Putamen (tissue), 1 donor: ENCODE measurements at places on chromosomes 2 and 18.
A peak's percentile ranks its signal among the peaks of the same experiment; 100 is the strongest.

- no peak for DNase-seq
Measured at GRCh38 chr2:83536556-83536955, 922.5 kb downstream of the SUCLG1 start.

DNA sequence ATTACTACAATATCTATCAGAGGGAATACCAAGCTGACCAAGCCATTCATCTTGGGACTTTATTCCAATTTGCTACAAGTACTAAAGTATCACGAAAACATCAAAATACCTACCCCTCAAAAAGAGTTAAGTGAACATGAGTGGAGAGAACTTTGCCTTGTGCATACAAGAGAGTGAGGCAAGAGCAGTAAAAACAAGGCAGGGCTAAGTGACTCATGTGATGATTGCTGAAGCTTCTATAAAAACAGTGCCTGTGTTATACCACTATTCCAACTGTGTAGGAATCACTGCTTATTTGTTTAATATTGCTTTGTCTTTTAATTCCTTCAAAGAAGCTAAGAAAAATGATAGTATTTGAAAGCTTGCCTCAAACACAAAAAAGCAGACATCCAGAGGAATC lies 61.2 kb downstream of the FARSB start:
- no peak for DNase-seq

- peak; percentile 42 for DNase-seq
Measured at GRCh38 chr18:5057386-5058348, 139.4 kb downstream of the AKAIN1 start.

DNA sequence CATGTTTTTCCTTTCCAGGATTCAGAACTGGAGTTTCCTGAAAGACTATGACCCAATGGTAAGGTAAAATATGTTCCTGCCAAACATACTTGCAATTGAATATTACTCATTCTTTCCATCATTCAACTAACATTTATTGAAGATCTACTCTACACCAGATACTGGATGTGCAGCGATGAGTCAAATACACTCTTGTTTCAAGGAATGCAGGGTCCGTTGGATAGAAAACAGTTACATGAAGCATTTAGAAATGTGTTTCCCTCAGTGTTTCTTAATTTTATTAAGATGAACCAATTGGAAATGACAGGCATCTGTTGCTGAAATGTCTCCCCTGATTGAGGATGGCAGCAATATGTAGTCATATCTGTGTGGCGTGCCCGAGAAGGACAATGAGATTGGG lies 14.8 kb upstream of the SLC66A3 start:
- no peak for DNase-seq

DNA sequence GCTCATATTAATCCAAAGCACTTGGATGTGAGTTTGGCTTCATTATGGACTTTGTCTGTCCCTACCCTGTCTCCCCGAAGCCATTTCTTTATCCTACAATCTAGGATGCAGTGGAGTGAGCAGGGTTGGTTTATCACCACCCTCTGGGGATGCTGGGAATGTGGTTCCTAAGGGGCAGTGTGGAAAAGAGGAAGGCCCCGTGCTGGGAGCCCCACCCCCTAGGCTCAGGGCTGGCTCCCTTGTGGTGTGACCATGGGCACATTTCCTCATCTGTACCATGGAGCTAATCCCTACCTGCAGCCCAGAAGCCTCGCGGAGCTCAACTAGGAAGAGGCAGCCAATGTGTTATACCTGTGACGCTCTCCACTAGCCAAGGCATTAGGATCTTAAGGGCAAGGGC lies 92.5 kb downstream of the TGOLN2 start:
- DNase-seq: no peak

DNA sequence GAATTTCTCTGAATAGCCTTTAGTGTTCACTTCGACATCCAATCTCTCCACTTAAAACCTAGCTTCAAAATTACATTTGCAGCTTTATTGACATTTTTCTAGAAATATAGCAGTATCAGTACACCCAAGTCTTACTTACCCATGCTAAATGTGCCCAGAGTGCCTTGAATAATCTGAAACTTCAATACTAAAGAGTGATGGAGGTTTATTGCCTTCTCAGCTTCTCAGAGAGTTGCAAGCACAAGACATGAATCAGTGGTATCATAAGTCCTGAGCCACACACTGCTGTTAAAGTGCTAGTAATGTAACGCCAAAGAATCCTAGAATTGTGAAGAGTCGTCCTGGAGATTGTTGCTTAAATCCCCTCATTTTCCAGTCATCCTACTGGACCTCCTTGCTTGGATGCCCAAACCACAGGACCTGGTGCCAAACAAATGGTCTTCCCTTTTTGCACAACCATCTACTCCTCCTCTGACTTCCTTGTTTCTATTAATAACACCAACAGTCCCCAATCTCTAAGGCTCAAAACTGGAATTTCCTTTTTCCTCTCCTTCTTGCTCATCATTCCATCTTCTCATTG lies 83.2 kb upstream of the SPATS2L start:
- no peak for DNase-seq

DNA sequence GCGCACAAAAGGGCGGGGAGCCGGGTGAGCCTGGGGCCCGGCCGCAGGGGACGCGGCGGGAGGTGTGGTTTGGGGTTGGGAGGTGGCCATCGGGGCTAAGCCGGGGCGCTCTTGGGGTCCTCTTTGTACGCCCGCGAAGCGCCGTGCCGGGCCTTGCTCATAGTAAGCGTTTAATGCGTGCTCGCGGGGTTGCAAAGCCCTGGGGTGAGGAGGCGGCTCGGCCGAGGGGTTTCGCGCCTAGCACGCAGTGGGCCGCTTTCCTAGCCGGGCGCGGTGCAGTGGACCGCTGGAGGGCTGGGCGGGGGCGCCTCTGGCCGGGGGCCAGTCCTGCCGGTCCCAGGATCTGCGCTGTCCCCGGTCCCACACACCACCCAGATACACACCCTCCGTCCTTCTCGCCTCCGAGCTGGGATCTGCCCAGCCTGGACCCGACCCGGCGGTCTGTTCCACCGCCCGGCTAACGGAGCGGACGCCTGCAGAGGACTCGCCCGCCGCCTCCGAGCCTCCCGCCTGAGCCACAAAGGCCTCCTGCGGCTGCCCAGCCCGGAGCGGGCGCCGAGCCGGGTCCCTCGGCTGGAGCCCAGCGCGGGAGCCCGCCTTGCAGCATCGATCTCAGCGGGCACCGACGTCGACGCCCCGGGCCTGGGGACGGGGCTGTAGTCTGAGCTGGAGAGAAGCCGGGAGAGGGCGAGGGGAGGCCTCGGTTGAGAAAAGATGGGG lies 564 bp downstream of the DPYSL5 start:
- DNase-seq: peak; percentile 21

GRCh38 chr2:231673348-231673770 lies 35.0 kb upstream of the PTMA start:
- no peak for DNase-seq

- no peak for DNase-seq
Measured at GRCh38 chr2:216281876-216282275, 90.4 kb downstream of the MARCHF4 start.
